Breast epithelium (tissue), 4 donors: ENCODE measurements at places on chromosomes 16 and 17. TPM values are rescaled to one million over a fixed set of nuclear protein-coding genes. Genes with fewer than 3 reads are reported as not detected.
A peak's percentile ranks its signal among the peaks of the same experiment; 100 is the strongest.

GRCh38 chr16:82042144-82042543, 7.1 kb downstream of the HSD17B2 start:
- no peaks in the 10 kb centered on the region for H3K27me3 ChIP-seq
- no peaks in the 10 kb centered on the region for H3K4me1 ChIP-seq
- H3K36me3 ChIP-seq, result no peaks in the 10 kb centered on the region
- no peak overlapping the region for H3K27ac ChIP-seq
- DNase-seq, result no peak

- no peaks in the 10 kb centered on the region for H3K27me3 ChIP-seq
- peak overlapping the region; percentile 72 for H3K27ac ChIP-seq
- H3K4me3 ChIP-seq, result no peak overlapping the region
Observed at GRCh38 chr17:4808378-4808767, 1.4 kb downstream of the PLD2 start.

- H3K27me3 ChIP-seq, result no peaks in the 10 kb centered on the region
- H3K36me3 ChIP-seq, result no peaks in the 10 kb centered on the region
- no peaks in the 10 kb centered on the region for H3K4me1 ChIP-seq
- DNase-seq, result no peak
- no peak overlapping the region for H3K4me3 ChIP-seq
- H3K27ac ChIP-seq, result no peak overlapping the region
Observed at GRCh38 chr17:63495491-63495890, 18.6 kb downstream of the ACE start.

- no peak overlapping the region for H3K4me3 ChIP-seq
- H3K4me1 ChIP-seq, result no peaks in the 10 kb centered on the region
- H3K27ac ChIP-seq, result no peak overlapping the region
- H3K27me3 ChIP-seq, result no peaks in the 10 kb centered on the region
- DNase-seq, result no peak
- no peaks in the 10 kb centered on the region for H3K36me3 ChIP-seq
Observed at GRCh38 chr16:82360024-82360783, 190.2 kb upstream of the MPHOSPH6 start.

- H3K27ac ChIP-seq, result no peak overlapping the region
- no peaks in the 10 kb centered on the region for H3K4me1 ChIP-seq
- DNase-seq, result no peak
- H3K27me3 ChIP-seq, result no peaks in the 10 kb centered on the region
- no peak overlapping the region for H3K4me3 ChIP-seq
Observed at GRCh38 chr16:53666786-53667415, 36.8 kb downstream of the RPGRIP1L start.

GRCh38 chr17:78559749-78560368, 17.3 kb downstream of the DNAH17 start:
- no peak overlapping the region for H3K27ac ChIP-seq
- no peak overlapping the region for H3K4me3 ChIP-seq
- no peaks in the 10 kb centered on the region for H3K36me3 ChIP-seq
- H3K4me1 ChIP-seq, result no peaks in the 10 kb centered on the region
- peaks cover 8% of the 10 kb centered on the region for H3K27me3 ChIP-seq

The PDILT gene
- not detected for total RNA-seq

The TMIGD1 gene
- 1.6 TPM for total RNA-seq

The MFAP4 gene
- total RNA-seq, result 186 TPM

The KRT17 gene
- 1,676 TPM for total RNA-seq
